ENCODE measurements at places on chromosomes 2 and 18.

DNA sequence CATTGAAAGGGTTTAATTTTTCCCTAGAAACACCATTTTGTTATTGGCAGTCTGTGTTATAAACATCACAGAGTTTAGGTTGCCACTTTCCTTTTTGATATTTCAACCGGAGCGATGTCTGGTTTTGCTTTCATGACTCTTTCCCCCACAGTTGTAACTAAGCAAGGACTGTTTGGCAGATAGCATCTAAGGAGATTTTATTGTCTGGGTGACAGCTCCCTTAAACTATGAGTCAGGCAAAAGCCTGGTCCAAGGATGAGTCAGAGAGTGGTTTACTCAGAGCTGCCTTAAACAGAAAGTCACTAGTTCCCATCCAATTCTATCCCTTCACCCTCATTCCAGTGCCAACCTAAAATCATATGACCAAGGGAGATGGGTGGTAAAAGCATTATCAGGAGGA, 341.6 kb upstream of the VWC2L start:
- no peak for DNase-seq

DNA sequence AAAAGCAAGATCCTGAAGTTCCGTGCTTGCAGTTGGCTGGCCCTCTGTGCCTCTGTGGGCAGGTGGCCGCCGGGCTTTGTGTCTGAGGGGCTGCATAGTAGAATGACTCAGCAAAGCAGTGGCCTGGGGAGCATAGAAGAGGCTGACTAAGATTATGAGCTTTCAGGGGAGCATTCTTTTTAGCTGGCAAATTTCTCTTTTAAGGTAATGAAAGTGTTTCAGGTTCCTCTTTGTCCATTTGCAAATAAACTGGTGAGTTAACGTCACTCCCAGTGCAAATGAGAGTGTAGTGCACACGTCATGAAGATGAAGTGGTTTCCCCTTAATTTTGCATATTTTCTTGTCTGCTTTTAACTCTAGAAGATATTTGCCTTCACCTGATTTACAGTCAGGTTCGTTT, 98.6 kb downstream of the BCL2L11 start:
- DNase-seq = no peak

DNA sequence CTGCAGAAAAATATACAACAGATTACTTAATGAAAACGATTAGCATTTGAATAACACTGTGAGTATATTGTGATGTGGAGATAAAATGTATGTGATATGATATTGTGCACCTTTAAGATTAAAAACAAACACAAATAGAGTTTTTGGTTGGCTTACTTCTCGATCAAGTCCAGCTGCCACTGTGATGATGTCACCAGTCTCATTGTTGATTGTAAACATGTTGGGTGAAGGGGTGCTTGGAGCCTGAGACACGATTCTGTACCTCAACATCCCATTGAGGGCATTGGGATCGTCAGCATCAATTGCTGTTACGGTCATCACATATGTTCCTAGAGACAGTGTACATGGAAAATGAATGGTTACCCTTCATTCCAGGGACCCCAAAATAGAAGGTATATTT, 174.1 kb downstream of the CDH2 start:
- DNase-seq = no peak

DNA sequence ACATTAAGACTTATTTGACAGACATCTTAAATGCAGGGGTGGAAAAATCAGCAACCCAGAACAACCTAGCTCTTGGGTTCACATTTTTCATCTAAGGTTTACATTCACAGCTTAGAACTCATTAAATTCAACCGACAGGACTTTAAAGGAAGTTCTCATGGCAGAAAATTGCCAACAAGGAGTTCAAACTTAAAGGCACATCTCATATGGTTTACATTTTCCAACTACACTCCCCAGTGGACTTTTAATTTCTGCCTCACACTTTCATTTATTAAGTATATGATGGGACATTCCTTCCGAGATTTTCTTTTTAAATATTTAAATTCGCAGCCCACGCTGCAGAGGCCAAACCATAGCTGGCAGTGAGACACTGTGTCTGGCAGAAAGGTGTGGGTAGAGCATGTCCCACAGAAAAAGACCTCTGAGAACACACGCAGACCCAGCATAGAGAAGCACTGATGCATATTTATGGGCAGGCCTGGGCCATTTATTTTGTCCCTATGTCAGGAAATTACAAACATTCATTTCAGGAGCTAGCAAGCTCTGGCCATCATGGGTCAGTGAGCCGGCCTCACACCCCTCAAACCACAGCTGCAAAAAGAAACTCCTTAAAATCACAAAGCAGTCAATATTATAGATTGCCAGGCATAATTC, 46.3 kb downstream of the STK39 start:
- DNase-seq = no peak
